ENCODE measurements at places on chromosomes 11 and 22.

DNA sequence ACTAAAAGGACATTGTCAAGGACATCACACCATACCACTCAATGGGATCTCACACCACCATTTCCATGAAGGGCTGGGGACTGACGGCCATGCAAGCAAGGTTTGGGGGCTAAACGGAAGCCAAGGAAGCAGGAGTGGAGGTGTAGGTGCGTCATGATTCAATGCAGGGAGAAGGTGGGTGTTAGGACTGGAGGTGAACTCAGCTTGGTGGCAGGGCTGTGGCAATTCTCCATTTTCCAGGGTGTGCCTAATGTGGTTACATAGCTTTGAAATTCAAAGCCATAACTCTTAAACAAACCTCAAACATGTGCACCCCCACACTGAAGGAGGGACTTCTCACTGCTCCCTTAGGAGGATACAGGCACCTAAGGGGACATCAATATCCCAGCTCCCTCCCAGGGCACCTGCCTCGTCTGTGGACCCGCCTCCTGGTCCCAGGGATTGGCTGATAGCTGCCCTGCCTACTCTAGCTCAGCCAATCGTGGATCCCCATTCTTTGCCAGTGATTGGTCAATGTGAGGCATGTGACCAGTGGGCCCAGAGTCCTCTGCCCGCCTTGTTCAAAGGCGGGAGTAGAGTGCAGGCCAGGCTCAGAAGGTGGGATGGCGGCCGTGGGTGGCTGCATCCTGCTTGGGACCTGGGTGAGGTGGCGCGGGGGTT lies 64.6 kb downstream of the CTTN start:
- DNase-seq: no peak

DNA sequence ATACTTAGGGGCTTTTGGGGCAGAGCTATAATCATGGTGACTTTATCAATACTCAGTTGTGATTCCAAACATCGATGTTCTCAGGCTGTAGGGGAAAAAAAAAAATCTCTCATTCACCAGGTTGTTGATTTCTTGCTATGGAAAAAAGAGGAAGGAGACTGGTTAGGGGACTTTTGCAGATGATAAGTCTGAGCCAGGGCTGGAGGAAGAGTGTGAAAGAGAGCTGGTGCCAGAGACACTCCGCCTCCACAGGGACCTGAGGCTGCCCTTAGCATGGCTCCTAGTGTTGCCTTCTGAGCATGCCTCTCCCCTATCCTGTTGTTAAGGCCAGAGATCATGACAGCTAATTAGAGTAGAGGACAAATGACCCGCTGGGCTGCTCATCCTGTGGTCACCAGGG lies 16.9 kb downstream of the UPB1 start:
- DNase-seq: no peak

- DNase-seq: no peak
Observed at GRCh38 chr22:43163241-43163795, 12.0 kb downstream of the TSPO start.

DNA sequence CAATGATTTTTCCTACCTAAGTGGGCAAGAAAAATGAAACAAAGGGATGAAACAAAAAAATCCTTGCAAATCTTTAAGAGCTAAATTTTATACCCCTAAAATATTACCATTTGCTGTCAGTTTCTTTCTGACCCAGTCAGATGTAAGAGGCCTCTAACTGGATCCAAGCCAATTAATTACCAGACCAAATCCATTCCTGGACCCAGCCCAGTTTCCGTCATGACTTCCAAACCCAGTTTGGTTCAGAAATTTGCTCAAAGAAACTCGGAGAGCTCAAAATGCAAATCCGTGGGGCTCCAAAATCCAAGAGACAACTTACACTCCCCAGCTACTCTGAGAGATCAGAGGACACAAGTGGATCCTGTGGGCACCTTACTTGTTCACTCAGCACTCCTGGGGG lies 46.8 kb downstream of the TRIM44 start:
- DNase-seq: no peak

GRCh38 chr22:46090631-46091201 lies 59.6 kb upstream of the PPARA start:
- no peak for DNase-seq

DNA sequence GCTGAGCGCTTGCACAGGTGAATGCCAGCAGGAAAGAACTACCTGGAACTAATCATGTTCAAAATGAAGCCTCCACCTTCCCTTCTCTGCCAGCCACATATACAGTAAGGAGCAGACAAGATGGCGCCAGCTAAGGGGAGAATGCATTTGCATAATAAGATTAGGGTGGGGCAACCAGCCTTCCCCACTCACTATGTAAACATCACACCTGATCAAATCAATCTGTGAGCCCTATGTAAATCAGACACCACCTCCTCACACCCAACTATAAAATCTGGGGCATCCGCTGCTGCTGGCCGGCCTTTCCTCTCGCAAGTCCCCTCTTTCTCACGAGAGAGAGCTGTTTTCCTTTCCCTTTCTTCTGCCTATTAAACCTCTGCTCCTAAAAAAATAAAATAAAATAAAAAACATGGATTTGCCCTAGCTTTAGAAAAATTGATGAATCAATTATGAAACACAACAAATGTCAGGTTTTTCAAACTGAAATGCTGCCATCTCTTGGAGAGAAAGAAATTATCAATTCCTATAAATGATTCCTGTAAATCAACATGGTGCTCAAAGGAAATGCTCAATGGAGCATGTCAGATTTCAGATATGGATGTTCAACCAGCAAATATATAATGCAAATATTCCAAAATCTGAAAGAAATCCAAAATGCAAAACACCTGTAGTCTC lies 108.9 kb downstream of the SGSM3 start:
- DNase-seq: no peak

- DNase-seq: no peak
Observed at GRCh38 chr11:111617286-111617685, 15.0 kb downstream of the SIK2 start.

DNA sequence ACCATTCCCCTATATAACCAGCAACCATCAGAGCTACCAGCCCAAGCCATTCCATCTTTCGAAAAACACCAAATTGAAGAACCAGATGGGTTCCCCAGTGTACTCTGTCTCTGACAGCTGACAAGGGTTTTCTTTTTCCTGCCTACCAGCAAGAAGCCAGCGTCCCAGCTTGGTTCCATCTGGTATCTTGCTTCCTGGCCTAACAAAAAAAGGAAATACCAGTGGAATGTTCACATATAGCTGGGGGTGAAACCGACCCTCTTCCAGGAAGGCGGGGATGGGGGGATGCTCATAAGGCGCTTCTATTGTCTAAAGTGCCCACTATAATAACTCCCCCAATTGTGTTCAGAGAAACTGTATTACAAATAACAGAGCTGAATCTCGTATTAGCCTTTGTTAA lies 172.3 kb downstream of the LDLRAD3 start:
- DNase-seq: no peak

DNA sequence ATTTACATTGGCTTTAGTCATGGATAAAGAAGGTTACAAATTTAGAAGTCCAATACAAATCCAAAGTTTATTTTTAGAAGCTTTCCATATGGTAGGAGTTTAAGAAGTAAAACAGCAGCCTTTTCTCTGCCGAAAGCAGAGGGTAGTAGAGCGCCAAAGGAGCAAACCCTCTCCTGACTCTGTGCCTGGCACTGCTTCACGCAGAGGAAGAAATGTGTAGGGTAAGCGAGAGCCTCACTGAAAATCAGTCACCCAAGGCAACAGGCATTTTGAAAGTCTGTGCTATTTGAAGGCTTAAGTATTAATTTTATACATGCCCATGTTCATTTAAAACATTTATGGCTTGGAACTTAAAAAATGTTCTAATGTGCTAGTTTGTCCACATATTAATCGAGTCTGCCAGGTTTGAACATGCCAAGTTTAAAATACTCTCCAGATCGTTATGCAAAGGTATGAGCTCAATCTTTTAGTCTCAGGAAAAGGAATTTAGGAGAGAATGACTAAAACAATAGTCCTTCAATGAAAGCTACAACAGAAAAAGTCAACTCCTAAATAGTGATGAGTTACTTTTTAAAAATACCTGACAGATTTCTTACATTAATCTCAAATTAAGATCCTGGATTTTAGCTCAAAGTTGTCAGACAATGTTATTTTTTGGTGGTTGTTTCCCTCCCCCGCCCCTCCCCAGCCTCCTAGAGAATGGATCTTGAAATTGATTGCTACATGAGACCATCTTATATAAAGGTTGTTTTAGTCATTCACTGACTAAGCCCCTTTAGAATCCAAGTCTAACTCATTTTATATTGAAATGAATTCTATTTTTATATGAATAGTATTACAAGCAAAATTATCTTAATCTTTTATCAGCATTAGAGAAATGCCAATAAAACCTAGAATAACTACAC lies 38.7 kb downstream of the MRTFA start:
- DNase-seq: no peak

- no peak for DNase-seq
Observed at GRCh38 chr11:37105427-37105826, 507.4 kb upstream of the RAG2 start.

GRCh38 chr22:20013382-20013871 lies 3.2 kb downstream of the ARVCF start:
- peak; percentile 21 for DNase-seq

GRCh38 chr11:4180441-4181183 lies 86.0 kb downstream of the RRM1 start:
- DNase-seq: no peak

GRCh38 chr22:19400881-19401280 lies 30.7 kb downstream of the HIRA start:
- no peak for DNase-seq

Measured in stimulated activated CD4-positive, alpha-beta T cell treated with anti-CD3 and anti-CD28 coated beads, Interleukin-4, amount 100 ng/mL, for 24 hours (primary cell).